ENCODE measurements at places on chromosomes 1 and 21. TPM values are rescaled to one million over a fixed set of nuclear protein-coding genes. Genes with fewer than 3 reads are reported as not detected.

The EPHB2 gene
- polyA plus RNA-seq, result 11.5 TPM

The RNF186 gene
- 0.25 TPM for polyA plus RNA-seq

The ESRRG gene
- polyA plus RNA-seq, result 45.0 TPM

The CHIA gene
- polyA plus RNA-seq, result not detected

The DYNLT4 gene
- polyA plus RNA-seq, result not detected

The RUNX1 gene
- polyA plus RNA-seq, result 3.0 TPM

The KCNE2 gene
- 1.8 TPM for polyA plus RNA-seq

The LRRIQ3 gene
- polyA plus RNA-seq, result 5.7 TPM

The USP48 gene
- 94.3 TPM for polyA plus RNA-seq

The CCT8 gene
- 312 TPM for polyA plus RNA-seq

The CGN gene
- 55.6 TPM for polyA plus RNA-seq

The FAM167B gene
- polyA plus RNA-seq, result 5.8 TPM

The CD5L gene
- polyA plus RNA-seq, result not detected

The OR6N1 gene
- polyA plus RNA-seq, result not detected

The CD244 gene
- polyA plus RNA-seq, result 0.15 TPM

The FABP3 gene
- polyA plus RNA-seq, result 79.3 TPM

The GPR25 gene
- not detected for polyA plus RNA-seq

The KRTAP19-1 gene
- polyA plus RNA-seq, result not detected

The CELA2B gene
- polyA plus RNA-seq, result 0.43 TPM

The TMEM269 gene
- 1.3 TPM for polyA plus RNA-seq

The ARF1 gene
- polyA plus RNA-seq, result 272 TPM

The SDC3 gene
- 24.8 TPM for polyA plus RNA-seq

The SPRR2B gene
- not detected for polyA plus RNA-seq

The CCDC27 gene
- polyA plus RNA-seq, result 0.20 TPM

The CELA3B gene
- polyA plus RNA-seq, result 0.38 TPM

The SERTAD4 gene
- 3.3 TPM for polyA plus RNA-seq

The CCDC190 gene
- polyA plus RNA-seq, result not detected

The CBS gene
- polyA plus RNA-seq, result 31.0 TPM

The HTR6 gene
- 1.6 TPM for polyA plus RNA-seq

The FCGR3B gene
- not detected for polyA plus RNA-seq

The TRIM45 gene
- polyA plus RNA-seq, result 29.5 TPM

The LCE1E gene
- not detected for polyA plus RNA-seq

The BRDT gene
- not detected for polyA plus RNA-seq

The MATN1 gene
- polyA plus RNA-seq, result 0.23 TPM

The RNU1-1 gene
- polyA plus RNA-seq, result 1.9 TPM

The PRELP gene
- 1.3 TPM for polyA plus RNA-seq

The NHLH1 gene
- polyA plus RNA-seq, result 0.22 TPM

The DIRAS3 gene
- polyA plus RNA-seq, result 3.1 TPM

The TTC24 gene
- 1.6 TPM for polyA plus RNA-seq

The PPIE gene
- 63.5 TPM for polyA plus RNA-seq

The MX1 gene
- 8.4 TPM for polyA plus RNA-seq

The MYOM3 gene
- polyA plus RNA-seq, result 22.1 TPM

The TSPAN1 gene
- 50.1 TPM for polyA plus RNA-seq

The NKAIN1 gene
- 3.4 TPM for polyA plus RNA-seq

The IGSF9 gene
- polyA plus RNA-seq, result 15.6 TPM

The LCK gene
- polyA plus RNA-seq, result 5.2 TPM

The UBE2J2 gene
- 55.7 TPM for polyA plus RNA-seq

The CFH gene
- polyA plus RNA-seq, result 34.4 TPM

The ELOVL1 gene
- 84.1 TPM for polyA plus RNA-seq

The NENF gene
- polyA plus RNA-seq, result 31.3 TPM

Data from left kidney (tissue), 8 donors.